ENCODE measurements at places on chromosomes 12 and 14. TPM values are rescaled to one million over a fixed set of nuclear protein-coding genes. Genes with fewer than 3 reads are reported as not detected.

OXA1L gene
- total RNA-seq: 52.9 TPM

B4GALNT1 gene
- 0.55 TPM for total RNA-seq

PRB2 gene
- total RNA-seq: not detected

LRCOL1 gene
- total RNA-seq: not detected

TCTN2 gene
- total RNA-seq: 8.0 TPM

OLR1 gene
- 3.1 TPM for total RNA-seq

CCDC197 gene
- total RNA-seq: not detected

All from smooth muscle cell of bladder (primary cell).